Stimulated activated CD8-positive, alpha-beta memory T cell treated with anti-CD3 and anti-CD28 coated beads, Interleukin-7, amount 100 ng/mL, for 1 hour (primary cell): ENCODE measurements at places on chromosomes 5 and 9.

DNA sequence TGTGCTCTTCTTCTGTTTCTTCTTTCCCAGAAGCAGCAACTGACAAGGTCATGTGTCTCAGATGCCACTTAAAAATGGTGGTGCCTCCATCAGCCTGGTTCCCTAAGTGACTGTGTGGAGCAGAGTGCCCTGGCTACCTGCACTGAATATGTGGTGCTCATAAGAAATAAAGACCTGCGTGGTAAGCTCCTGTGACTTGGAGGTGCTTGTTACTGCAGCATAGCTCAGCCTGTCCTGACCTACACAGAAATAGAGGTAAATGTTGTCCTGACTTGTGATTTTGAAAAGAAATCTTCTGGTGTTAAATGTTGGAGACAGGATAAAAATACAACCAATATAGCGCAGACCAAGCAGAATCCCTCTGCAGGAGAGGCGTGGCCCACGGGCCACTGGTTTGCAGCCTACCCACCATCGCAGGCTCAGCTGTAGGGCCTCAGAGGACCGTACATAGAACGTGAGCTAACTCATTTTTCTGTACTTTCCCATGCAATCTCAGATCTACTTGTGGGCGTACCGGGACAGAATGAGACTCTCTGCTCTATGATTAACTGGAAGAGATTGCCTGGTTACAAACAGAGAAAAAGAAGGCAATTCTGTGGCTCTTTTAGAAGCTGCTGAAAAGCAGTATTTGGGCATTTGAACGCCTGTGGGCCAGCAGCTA is 79.4 kb upstream of the UNC5A start:
- no peak for DNase-seq

GRCh38 chr5:59275510-59276324 is 617.8 kb downstream of the PDE4D start:
- DNase-seq = no peak

GRCh38 chr5:172587061-172587405 is 54.0 kb upstream of the NEURL1B start:
- no peak for DNase-seq

- DNase-seq = no peak
These were observed at the start of gene ARHGEF28 for GRCh38 chr5:73625944-73626811. TSS of gene ARHGEF28 (plus strand) at chr5:73626196. CDS start at chr5:73684852, 58,656 bp downstream.

DNA sequence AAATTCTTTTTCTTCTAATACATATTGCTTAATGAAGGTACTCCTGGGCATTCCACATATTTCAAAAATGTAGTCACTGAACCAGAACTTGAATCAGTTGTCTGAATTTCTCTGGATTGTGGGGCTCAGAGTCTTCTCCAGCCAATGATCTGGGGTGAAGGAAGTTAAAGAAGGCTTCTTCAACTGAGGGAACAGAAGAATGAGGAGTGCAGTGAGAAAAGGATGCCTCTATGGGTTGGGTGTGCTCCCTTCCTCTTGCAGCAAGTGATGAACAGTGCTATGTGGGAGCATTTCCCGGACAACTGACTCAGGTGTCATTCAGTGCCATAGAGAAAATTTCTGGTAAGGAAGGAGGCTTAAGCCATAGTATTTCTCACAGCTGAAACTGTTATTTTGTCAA is 7.9 kb downstream of the LNPEP start:
- DNase-seq = no peak

DNA sequence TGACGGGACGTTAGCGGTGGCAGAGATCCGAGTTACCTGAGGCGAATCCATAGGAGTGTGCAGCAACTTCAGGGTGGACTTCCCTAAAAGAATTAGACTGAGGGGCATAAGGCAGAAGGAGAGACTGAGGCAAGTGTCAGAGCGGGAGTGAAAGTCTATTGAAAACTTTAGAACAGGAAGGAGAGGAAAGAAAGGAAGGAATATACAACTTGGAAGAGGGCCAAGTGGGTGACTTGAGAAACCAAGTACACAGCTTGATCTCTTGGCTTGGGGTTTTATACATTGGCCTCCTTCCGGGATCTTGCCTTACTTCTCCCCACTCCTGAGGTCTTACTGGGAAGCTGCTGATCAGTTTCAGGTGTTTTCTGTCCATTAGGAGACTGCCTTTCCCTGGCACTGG is 84.9 kb downstream of the SNX18 start:
- no peak for DNase-seq

DNA sequence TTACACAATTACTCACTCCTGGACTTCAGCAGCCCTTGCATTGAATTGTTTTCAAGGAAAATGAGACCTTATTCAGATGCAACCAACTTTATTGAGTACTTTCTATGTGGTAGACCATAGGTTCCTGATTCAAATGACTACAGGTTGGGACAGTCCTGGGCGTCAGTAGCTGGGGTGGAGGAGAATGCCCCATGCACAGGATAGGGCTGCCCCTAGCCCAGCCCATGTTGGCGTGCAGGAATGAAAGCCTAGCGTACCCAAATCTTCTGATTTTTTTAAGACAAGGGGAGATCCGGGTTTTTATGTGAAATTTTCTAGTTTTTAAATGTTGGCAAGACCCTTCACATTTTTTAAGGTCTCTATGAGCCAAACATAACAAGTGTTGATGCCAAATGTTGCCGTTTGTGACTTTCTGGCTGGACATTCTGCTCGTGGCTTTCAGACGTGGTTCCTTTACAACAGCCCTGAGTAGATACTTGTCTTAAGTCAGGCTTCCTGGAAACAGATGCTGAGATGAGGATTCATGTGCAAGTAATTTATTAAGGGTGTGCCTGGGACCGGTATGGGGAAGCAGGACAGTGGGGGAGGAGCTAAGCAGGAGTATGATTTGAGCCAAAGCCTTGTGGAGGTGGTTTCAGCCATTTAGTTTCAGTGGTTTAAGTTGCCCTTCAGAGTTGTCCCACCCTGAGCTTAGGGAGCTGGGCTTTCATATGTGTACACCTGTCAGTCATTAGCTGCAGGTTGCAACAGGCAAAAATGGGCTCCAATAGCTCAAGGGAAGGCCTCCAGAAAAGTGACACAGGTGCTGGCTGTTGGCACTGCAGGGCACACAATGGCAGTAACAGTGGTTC is 154.1 kb downstream of the NTRK2 start:
- no peak for DNase-seq
